ENCODE measurements at places on chromosomes 3 and 15. TPM values are rescaled to one million over a fixed set of nuclear protein-coding genes. Genes with fewer than 3 reads are reported as not detected.

DNA sequence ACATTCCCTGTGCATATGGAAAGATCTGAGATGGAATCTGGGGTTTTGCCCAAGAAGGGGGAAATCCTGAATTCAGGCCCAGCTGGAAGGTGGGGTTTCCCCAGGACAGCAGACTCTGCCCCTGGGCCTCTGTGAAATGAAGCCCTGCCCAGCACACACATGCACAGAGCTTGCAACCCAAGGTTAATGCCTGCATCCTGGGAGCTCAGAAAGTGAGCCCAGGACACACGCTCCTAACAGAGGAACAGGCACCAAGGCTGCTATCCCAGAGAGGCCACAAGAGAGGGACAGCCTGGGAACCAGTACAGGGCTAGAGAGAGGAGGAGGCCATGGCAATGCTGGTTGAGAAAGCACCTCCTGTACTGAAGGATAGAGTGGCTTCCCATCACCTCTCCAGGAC, 16.1 kb downstream of the SEMA5B start:
- DNase-seq: no peak

- DNase-seq: no peak
Measured at GRCh38 chr3:19272296-19272695, 124.0 kb downstream of the KCNH8 start.

- no peak for DNase-seq
Measured at GRCh38 chr15:26882112-26882511, 15.2 kb downstream of the GABRA5 start.

DNA sequence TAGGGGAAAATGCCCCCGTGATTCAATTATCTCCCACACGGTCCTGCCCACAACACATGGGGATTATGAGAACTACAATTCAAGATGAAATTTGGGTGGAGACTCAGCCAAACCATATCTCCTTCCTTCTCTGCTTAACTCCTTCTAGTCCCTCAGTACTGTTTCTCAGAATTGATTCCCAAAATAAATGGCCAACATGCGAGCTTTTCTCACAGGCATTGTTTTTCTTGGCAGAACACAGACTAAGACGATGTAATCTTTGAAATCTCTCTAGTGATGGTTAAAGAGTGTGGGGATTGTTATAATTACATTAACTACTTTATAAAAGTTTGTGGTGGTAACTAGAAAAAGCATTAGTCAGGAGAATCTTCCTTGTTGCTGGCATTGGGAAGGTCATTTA, 366.5 kb downstream of the LPP start:
- no peak for DNase-seq

DNA sequence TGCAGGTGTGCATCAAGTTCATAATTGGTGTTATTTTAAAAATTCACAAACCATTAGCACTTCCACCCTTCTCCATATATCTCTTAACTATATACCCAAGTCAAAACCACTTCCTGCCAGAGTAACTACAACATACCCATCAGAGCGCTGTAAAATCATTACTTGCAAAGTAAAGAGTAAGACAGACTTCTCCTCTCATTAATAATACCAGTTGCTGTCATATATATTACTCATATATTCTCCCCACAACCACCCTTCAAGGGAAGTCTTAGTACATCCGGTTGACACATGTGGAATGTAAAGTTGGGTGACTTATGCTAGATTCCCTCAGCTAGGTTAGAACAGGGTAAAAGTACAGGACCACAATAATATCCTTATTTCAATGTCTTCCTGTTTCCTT, 5.6 kb downstream of the TERC start:
- DNase-seq: no peak

OR4M2 gene
- not detected for total RNA-seq
